ENCODE measurements at places on chromosomes 6 and 20.

DNA sequence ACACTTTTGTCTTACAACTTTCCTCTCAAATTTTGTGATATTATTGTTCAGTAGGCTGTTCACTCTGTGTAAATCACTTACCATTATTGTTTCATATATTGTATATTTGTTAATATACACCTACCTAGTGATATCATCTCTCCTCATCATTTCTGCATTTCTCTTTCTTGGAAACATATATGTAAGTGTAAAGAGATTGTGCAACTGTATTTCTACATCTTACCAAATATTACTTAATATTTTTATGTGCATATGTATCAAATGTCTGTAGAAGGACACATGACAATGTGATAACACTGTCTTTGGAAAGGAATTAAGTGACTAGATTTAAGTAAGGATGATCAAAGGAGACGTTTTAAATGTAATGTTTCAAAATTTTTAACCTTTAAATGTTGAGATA, 30.2 kb downstream of the ZNF322 start:
- no peak for DNase-seq

DNA sequence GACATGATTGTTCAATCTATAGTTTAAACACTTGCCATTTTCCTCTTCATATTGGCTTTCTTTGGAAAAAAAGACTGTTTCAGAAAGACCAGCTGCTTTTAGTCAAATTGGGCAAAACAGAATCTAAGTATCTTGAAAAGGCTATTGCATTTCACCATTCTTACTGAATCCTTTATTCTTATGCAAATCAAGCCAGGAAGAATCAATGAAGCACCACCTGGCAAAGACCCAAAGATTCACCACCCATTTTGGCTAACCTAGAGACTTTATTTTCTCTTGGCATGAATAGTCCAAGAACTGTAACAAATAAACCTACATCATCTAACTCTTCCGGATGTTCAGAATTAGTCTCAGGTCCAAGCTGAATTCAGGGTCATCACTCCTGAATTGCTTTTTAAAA, 71.3 kb upstream of the EYA4 start:
- no peak for DNase-seq

DNA sequence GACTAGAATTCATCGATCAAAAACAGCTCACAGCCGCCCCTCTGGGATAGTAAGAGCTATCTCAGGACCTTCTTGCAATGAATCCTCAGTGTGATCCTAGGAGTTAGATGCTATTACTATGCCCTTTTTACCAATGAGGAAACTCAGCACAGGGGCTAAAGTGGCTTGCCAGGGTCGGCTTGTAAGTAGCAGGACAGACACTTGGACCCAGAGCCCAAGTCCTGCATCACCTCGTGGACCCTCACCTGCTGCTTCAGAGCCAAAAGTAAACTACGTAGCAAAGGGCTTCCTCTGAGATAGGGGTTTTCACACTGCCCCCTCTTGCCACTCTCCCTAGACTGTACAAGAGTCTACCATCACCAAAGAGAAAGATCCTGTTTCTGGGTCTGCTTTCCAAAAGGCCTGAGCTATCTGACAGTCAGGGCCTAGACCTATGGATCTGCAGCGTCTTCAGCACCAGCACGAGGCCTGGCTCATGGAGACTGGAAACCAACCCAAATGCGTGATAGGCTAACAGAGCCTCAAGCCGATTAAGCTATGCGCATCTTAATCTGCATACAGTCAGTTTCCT, 172.3 kb downstream of the ANKRD60 start:
- no peak for DNase-seq

- no peak for DNase-seq
Measured at GRCh38 chr20:40519918-40520317, 169.1 kb downstream of the MAFB start.

GRCh38 chr6:996271-996852, 303.4 kb upstream of the EXOC2 start:
- no peak for DNase-seq

- DNase-seq, result no peak
Measured at GRCh38 chr6:1702580-1703051, 92.9 kb downstream of the FOXC1 start.

- no peak for DNase-seq
Measured at GRCh38 chr6:119598883-119599282, 249.3 kb upstream of the MAN1A1 start.

- DNase-seq, result no peak
Measured at GRCh38 chr20:10178727-10179313, 39.8 kb upstream of the SNAP25 start.

DNA sequence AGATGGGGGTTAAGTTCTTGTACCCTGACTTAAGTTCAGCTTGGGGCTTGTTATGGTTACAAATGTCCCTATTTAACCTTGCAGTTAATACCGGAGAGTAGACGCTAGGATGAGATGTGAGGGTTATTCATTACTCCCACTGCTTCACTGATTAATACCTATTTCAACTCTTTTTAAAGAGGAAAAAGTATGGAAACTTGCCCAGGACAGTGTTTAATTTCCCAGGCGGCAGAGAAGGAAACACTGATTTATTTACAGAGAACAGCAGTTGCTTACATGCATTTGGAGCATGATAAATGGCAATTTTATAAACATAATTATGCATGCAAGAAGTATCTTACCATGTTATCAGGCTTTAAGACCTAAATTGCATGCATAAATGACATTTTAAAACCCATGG, 137.7 kb downstream of the RCAN2 start:
- DNase-seq, result no peak

DNA sequence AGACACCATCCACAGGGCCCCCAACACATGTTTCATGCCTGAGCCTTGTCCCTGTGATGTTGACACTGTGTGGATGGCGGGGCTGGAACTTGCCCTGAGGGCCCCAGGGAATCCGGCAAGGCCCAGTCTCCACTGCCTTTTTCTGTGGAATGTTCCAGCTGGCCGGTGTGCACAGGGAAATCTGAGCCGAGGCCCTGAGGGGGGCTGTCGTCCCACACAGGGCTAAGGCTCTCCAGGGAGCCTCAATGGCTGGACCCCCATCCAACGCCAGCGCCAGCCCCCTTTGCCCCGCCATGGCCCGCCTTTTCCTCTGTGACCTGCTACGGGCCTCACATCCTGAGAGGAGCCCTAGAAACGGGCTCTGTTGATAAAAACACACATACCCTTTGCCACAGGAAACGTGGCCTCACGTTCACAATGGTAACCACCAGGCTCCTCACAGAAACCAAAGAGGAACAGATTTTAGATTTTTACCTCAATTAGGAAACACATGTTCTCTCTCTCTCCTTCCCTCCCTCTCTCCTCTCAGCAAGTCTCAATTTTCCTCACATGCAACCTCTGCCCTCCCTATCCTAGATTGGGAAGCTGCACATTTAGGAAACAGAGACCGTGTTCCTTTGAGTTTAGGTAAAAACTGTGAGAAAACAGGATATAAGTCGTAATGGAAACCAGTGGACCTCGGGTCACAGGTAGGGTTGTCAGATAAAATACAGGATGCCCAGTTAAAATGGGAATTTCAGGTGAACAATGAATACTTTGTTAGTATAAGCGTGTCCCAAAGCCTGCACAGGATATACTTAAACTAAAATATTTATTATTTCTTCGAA, 13.7 kb upstream of the ZNF831 start:
- peak; percentile 72 for DNase-seq

DNA sequence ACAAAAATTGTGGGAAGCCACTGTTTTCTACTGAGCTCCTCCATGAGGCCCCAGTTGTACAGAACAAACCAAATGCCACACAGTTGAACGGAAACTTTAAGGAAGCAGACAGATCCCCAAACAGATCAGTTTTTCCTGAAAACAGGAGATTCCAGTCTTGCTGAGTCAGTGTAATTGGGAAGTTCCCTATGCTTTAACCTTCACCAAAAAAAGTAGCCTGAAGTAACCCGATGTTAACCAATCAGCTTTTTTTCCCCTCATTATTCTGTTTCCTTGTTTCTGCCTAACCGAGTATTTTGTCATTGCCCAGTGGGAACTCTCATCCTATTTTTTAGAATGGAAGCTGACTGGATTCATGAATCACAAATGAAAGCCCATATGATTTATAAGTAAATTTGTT, 36.7 kb downstream of the MARCKS start:
- no peak for DNase-seq

GRCh38 chr6:133394630-133395029, 153.5 kb downstream of the EYA4 start:
- no peak for DNase-seq

- DNase-seq, result no peak
Measured at GRCh38 chr20:1894471-1894950, 696 bp upstream of the SIRPA start.

DNA sequence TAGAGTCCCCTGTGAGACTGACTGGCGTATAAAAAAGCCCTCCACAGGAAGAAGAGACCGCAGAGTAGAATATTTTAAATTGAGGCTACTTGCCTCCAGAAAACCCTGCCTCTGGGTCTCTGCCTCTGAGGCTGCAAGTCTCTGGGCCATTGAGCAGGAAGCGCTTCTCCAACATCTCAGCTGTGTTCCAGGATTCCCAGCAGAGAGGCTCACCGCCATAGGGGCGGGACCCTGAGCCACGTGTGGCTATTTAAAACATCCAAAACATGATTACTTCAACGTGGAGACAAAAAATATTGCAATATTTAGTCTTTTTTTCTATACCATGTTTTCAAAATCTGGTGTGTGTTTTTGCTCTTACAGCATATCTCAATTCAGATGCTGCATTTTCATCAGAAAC, 59.4 kb downstream of the GNAS-AS1 start:
- no peak for DNase-seq

DNA sequence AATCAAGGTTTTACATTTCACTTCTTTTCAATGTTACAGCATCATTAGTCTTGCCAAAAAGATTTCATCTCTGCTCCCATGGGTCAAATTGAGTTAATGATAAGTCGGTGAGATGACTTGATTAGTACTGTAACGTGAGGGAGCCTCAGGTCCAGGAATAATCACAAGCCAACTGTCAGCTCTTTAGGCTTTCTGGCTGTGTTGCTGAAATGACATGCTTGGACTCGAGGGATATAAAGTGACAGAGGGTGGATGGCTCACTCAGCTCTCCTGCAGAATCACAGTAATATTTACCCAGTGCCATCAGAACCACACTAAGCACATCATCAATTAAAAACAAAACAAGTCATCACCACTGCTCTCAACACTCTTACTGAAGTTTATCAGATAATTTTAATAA, 196.2 kb upstream of the THEMIS start:
- DNase-seq, result no peak

DNA sequence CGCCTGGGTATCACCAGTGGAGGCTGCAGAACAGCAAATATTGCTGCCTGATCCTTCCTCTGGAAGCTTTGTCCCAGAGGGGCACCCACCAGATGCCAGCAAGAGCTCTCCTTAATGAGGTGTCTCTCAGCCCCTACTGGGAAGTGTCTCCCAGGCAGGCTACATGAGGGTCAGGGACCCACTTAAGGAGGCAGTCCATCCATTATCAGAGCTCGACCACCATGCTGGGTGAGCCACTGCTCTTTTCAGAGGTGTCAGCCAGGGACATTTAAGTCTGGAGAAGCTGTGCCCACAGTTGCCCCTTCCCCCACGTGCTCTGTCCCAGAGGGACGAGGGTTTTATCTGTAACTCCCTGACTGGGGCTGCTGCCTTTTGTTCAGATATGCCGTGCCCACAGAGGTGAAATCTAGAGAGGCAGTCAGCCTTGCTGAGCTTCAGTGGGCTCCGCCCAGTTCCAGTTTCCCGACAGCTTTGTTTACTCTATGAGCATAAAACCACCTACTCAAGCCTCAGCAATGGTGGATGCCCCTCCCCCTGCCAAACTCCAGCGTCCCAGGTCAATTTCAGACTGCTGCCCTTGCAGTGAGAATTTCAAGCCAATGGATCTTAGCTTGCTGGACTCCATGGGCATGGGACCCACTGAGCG, 25.9 kb upstream of the AIG1 start:
- DNase-seq, result no peak

DNA sequence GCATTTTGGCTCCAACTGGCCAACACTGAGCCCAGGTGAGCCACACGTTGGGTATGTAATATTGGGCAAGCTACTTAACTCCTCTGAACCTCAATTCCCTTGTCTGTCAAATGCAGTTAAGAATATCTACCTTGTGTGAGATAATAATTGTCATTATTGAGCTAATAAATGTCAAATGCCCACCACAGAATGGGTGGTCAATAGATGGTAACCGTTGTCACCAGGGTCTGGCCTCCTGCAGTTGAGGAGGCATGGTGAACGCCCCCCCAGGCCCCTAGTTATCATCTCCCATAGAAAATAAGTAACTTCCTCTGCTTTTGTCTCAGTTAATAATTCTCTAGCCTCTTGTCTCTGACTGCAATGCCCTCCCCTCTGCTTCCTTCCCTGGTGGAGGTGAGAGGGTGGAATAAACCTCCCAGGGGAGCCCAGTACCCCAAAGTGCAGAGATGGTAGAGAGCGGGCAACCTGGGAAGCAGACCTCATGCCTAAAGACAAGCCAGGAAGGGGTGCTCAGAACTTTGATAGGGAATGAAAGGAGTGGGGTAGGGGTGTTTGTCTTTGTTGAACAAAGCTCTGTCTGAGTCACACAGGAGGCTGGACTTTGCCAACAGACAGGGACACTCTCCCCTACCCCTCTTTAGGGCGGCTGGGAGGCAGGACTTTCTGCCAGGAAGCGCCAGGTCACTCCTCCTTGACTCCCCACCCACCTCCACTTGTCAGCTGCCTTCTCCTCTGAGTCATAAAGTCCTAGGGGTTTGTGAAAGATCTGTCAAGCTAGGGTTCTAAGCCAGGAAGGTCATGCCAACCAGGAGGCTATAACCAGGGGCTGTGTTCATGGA, 1.3 kb upstream of the UNC5CL start:
- no peak for DNase-seq

- no peak for DNase-seq
Measured at GRCh38 chr20:50519036-50519762, 9.0 kb downstream of the PTPN1 start.

DNA sequence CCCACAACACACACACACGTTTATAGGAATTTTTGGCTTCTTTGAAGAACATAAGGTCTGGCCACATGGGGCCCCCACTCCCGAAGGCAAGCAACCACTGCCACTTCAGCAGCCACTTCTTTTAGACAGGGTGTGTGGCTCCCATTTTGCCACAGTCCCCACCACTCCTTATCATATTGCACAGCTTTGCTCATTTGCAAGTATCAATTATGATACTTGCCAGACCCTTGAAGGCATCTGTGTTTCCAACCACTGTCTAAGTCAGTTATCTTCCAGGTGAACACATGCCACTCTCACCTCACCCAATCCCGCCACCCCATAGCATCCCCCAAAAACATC, 73.1 kb downstream of the NOL4L start:
- DNase-seq, result no peak

DNA sequence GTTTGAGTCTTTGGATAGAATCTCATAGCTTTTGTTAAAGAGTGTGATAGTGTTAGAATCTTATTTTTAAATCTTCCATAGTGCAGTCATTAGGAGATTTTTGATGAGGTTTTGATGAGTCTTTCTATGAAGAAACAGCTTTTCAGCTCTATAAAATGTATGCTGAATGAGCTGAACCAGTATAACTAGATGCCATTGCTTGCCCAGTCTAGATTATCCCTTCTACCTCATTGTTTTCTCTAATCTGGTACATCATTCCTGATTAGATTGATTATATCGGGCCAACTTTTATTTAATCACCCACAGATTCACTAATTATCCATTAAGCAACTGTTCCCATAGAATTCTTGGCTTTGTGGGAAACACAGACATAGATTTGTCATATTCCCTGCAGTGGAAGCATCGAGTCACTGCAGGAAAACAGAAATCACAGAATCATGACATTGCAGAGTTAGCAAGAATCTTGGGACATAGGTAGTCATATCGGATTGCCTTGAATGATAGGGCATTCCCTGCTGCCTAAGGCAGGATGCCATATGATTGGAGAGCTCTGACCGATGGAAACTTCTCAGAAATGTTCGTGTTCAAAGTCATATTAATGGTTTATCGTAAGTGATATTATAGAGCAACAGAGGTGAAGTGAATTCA, 882.7 kb upstream of the FLRT3 start:
- DNase-seq, result no peak

GRCh38 chr6:12916006-12916405, 199.4 kb downstream of the PHACTR1 start:
- DNase-seq, result no peak
